IMR-90 (cell line): ENCODE measurements at places on chromosomes 1 and 21. TPM values are rescaled to one million over a fixed set of nuclear protein-coding genes. Genes with fewer than 3 reads are reported as not detected.

INAVA gene
- under 0.01 TPM in 1 of 2 replicates, not detected in the other for total RNA-seq

NLRP3 gene
- 0.18 TPM in 1 of 2 replicates, not detected in the other for total RNA-seq

SLC9A1 gene
- 1.9 and 2.0 TPM in 2 replicates for total RNA-seq

L1TD1 gene
- total RNA-seq: not detected in 2 replicates

GRCh38 chr1:72763481-72763880 is 481.1 kb upstream of the NEGR1 start:
- DNase-seq: no peak

DNA sequence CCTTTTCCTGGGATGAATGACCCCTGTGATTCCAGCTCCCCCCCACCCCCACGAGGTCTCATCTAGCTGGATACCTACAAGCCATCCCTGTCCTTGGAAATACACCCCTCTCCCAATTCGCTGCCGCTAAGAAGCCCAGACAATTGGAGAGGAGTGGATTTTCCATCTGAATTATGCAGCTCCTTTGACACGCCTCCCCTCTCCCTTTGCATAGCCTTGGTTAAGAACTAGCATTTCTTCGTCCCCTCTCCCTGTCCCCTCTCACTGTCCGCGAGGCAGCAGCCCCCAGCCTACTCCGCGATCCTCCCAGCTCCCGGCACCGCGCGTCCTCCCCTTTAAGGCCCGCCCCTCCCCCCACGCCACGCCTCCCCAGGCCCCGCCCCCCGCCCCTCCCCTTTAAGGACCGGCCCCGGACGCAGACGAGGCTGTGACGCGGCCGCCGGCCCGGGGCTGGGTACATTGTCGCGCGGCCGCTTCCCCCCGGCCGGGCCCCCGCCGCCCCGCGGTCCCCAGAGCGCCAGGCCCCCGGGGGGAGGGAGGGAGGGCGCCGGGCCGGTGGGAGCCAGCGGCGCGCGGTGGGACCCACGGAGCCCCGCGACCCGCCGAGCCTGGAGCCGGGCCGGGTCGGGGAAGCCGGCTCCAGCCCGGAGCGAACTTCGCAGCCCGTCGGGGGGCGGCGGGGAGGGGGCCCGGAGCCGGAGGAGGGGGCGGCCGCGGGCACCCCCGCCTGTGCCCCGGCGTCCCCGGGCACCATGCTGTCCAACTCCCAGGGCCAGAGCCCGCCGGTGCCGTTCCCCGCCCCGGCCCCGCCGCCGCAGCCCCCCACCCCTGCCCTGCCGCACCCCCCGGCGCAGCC is at the start of gene MAPKAPK2:
TSS of gene MAPKAPK2 (plus strand) at position 428 of the 856 bp plus-strand sequence. CDS start at position 753, 325 bp downstream.
- peak; percentile 61 for DNase-seq

- DNase-seq: peak; percentile 46
Measured at GRCh38 chr21:33767236-33767635, 124.9 kb downstream of the ITSN1 start.

GRCh38 chr1:182611326-182611725 is 7.1 kb upstream of the RGS16 start:
- DNase-seq: no peak
